Inflammatory macrophage treated with lipopolysaccharide for 4 hours (primary cell): ENCODE measurements at places on chromosomes 13 and 19.

DNA sequence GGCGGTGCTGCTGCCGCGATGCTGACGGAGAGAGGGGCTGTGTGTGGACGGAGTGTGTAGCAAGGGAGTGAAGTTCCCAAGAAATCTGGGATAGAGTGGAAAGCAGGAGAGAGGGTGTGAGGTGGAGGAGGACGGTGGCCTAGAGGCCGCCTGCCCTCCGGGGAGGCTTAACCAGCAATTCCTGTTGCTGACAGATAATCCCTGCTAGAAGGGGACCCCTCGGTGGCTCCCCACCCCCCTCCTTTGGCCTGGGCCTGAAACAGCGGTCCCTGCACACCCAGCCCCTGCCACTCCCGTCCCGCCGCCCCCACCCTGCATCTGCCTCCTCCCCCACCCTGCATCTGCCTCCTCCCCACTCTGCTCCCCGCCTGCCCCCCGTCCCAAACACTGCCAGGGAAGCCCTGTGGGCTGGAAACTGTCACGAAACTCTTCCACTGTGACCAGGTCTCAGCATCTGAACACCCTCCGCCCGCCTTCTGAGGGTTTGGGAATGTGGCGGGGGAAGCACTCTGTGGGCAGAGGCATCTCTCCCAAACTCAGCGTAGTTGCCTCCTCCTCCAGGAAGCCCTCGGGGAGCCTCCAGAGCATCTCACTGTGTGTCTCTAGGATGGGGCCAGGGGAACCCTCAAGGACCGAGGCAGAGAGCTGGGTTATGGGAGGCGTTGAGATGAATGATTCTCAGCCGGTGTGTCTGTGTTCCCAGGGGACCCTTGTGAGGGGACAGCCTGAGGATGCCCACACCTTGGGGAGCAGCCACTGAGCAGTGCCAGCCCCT is 17.1 kb upstream of the MATK start:
- DNase-seq: no peak

GRCh38 chr13:54633456-54633855 is 1604.8 kb downstream of the OLFM4 start:
- DNase-seq: no peak

GRCh38 chr13:63938851-63939250 is 2523.2 kb upstream of the PCDH20 start:
- DNase-seq: no peak

- DNase-seq: no peak
Measured at GRCh38 chr13:61695147-61695546, 279.5 kb upstream of the PCDH20 start.

DNA sequence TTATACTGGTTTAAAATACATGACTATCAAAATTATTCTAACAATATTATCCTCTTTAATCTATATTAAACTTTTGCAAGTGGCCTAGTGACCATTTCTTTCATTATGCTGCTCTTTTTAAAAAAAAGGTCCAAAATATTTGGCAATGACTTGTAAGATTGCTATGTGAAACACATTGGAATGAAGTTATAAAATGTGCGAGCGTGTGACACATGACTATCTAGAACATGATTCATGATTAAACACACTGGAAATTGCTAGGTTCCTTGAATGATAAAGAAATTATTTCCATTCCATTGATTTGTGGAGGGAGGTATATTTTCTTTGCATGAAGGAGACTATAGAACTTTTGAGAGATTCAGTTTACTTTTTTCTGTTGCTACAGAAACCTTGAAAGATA is 739.1 kb downstream of the DIAPH3 start:
- DNase-seq: no peak

DNA sequence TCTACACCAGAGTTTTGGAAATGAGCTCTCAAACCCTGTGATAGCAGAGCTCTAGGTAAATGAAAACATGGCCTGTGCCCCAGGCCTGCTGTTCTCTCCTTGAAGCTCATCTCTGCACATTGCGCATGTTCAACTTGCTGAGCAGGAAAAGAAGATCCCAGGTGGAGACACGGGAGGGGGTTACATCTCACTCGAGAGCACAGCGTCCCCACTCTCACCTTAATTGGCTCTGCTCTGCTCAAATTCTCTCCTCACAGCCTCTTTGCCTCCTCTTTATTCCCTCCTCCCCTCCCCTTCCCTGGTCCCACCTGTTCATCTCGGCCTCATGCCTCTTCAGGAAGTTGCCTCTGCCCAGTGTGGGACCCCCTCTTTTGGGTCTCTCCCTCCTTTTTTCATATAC is 44.7 kb downstream of the RGCC start:
- no peak for DNase-seq

GRCh38 chr13:40288259-40288658 is 378.2 kb downstream of the FOXO1 start:
- DNase-seq: no peak
